ENCODE measurements at places on chromosomes 4 and X.

GRCh38 chrX:20129547-20129946 is 12.1 kb downstream of the EIF1AX start:
- DNase-seq, result no peak

DNA sequence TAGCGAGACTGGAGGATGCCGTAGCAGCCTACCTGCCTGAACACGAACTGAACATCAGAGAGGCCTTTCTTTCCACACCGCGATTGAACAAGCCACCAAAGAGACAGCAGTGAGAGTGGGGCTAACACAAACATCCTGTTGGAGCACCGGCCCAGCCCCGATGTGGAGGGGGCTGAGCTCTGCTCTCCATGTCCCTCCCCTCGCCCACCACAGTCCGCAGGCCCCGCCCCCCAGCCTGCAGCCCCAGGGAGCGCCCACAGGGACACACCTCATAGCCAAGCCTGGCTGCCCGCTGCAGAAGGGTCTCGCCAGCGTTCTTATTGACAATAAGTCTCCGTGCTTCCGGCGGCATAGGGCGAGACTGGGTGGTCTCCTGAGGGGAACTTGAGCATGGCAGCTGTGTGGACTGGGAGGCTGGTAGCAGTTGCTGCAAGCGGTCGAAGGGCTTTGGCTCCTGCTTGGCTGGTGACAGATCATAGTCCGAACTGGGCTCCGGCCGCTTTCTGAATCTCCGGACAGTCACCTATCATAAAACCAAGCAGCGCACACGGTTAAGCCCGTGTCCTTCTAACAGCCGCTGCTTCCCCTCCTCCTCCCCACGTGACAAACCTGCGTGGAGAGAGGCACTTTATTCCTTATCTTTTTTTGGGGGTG is 35.8 kb downstream of the BCOR start:
- no peak for DNase-seq

GRCh38 chrX:155148724-155149537 is 67.3 kb upstream of the VBP1 start:
- DNase-seq, result no peak

DNA sequence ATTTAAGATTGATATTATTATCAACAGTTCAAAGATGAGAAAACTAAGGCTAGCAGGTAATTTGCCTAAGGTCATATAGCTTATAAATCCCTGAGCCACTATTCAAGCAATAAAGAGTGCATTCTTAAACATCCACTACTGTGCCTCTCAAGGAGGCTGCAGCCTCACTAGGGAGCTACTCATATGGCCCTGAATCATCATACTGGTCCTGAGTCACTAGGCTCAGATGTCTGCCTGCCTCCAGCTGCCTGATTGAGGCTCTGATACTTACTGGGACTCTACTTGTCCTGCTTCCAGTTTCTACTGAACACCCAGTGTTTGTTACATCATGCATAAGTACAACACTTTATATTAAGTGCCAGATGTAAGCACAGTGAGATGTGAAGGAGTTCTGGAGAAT is 110.7 kb downstream of the AASDH start:
- DNase-seq, result no peak

DNA sequence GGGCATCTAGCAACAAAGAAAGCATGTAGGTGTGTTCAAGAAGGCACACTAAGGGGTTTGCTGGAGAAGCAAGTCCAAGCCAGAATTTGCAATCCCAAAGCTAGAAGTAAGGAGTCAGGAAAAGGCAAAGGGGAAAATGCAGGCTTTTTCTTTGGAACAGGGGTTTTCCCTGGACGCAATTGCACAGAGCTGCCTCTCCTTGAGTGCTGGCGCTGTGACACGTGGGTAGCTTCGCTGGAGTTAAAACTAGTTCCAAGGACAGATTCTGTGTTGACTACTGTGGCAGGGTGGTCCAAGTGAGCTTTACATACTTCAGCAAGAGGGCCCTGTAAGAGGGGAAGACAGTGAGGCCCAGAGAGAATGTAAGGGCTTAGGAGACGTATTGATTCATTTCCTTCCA is 277.1 kb downstream of the ADGRA3 start:
- DNase-seq, result no peak

GRCh38 chrX:131219271-131219670 is 69.8 kb downstream of the IGSF1 start:
- DNase-seq, result no peak

GRCh38 chr4:1792832-1793495 is at the start of gene FGFR3:
FGFR3 (plus strand) TSS chr4:1793293; CDS start chr4:1793935, 642 bp downstream.
- no peak for DNase-seq

DNA sequence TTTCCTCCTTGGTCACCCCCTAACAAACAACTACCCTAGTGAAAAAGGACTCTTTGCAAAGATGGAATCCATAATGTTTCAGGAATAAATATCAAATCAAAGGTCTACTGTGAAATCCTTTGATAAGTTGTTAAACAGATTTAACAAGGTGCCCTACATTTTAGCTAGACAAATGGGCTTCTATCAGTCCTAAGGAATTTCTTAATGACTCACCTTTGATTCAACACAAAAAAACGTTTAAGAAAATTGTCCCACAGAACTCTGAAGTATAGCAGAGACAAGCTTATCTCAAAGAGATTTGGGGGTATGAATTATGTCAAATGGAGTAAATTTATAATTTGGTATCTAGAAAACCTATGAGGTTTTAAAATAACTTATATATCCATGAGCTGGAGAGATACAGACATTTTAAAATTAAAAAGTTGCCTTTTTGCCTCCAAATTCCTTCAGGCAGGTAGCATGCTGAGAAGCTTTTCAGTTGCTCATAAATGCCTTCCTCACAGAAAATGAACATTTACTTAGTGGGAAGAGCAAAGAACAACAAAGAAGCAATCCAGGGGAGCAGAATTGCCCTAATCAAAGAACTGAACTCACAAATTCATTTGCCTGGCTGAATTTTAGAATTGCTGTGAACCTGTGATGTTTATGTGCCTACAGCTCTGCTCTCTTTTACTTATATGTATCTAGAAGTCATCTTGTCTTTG is 649.3 kb downstream of the STPG2 start:
- no peak for DNase-seq

GRCh38 chr4:84870398-84871163 is 95.9 kb downstream of the WDFY3 start:
- DNase-seq, result no peak

GRCh38 chr4:95213366-95213765 is 335.4 kb downstream of the UNC5C start:
- DNase-seq, result no peak

GRCh38 chrX:51891821-51892551 is 1.4 kb upstream of the MAGED1 start:
- no peak for DNase-seq

DNA sequence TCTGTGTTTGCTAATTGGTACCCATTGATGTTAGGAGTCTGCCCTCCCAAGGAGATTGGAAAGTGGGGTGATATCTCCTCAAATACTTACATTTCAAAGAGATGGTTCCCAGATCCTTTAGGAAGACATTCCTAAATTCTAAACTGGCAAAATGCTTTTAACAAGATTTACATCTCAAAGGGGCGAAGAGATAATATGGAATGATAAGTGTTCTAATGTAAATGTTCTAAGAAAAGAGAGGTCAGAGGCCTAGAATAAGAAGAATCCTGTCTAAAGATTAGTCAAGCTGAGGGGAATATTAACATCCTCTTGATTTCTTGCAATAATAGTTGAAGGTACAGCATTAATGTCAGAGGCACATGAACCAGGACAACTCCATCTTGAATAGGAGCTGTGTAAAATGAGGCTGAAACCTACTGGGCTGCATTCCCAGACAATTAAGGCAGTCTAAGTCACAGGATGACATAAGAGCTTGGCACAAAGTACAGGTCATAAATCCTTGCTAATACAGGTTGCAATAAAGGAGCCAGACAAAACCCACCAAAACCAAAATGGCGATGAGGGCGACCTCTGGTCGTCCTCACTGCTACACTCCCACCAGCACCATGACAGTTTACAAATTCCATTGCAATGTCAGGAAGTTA is 2248.1 kb downstream of the ARAP2 start:
- DNase-seq, result no peak

All from left renal cortex interstitium (tissue), 4 donors.